Activated gamma-delta T cell treated with Interleukin-2 at 50 U/mL for 16 hours (primary cell): ENCODE measurements at places on chromosomes 11 and 22.

- peak; percentile 5 for DNase-seq
Observed at GRCh38 chr11:46006418-46007070, 84.1 kb downstream of the LARGE2 start.

DNA sequence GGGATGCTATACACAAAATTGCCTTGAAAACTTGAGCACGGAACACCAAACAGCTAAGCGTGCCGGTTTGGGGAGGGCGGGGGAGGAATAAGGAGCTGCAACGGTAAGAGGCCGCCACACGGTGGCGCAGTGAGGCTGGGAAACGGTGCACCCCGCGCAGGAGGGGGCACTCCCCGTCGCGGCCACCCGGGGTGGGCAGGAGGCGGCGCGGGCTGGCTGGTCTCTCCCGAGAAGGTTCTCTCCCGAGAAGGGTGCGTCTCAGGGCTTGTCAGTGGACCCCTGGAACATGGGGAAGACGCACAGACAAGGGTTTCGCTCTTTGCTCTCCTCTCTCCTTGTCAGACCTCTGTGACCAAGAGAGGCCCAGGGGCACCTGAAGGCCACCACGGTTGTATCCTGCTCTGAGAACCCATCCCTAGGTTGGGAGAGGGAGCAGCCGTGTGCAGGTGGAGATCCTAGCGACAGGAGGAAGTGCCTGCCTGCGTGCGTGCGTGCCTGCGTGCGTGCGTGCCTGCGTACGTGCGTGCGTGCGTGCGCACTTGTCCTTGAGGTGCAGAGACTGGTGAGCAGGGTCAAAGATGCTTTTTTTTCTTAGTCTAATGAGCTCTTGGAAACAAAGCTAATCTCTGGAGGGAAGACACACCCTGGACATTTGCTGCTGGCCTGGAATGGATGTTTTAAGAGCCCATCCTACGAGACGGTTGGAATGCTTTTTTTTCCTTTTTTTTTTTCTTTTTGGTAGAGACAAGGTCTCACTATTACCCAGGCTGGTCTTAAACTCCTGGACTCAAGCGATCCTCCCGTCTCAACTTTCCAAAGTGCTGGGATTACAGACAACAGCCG lies 18.1 kb upstream of the JAM3 start:
- DNase-seq: peak; percentile 74

- no peak for DNase-seq
Observed at GRCh38 chr11:102932678-102933077, 22.9 kb downstream of the MMP13 start.

- DNase-seq: no peak
Observed at GRCh38 chr11:43688394-43688793, 7.9 kb downstream of the HSD17B12 start.

DNA sequence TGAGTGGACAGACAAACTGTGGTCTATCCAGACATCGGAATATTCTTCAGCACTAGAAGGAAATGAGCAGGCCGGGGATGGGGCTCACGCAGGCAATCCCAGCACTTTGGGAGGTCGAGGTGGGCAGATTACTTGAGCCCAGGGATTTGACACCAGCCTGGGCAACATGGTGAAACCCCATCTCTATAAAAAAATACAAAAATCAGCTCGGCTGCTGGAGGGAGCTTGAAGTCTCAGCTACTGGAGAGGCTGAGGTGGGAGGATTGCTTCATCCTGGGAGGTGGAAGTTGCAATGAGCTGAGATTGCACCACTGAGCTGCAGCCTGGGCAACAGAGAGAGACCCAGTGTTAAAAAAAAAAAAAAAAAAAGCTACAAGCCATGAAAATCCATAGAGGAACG lies 8.0 kb upstream of the CTSD start:
- DNase-seq: no peak
